Naive B cell (primary cell): ENCODE measurements at places on chromosomes 16 and 17. TPM values are rescaled to one million over a fixed set of nuclear protein-coding genes. Genes with fewer than 3 reads are reported as not detected.

Gene DNAI2
- polyA plus RNA-seq = not detected

Gene LRRC37A2
- 17.6 TPM for polyA plus RNA-seq

Gene CCDC154
- not detected for polyA plus RNA-seq

Gene PMP22
- not detected for polyA plus RNA-seq

Gene HOXB8
- polyA plus RNA-seq = not detected

- H3K27ac ChIP-seq = no peak overlapping the region
- no peak overlapping the region for H3K4me3 ChIP-seq
- no peaks in the 10 kb centered on the region for H3K27me3 ChIP-seq
- no peak for DNase-seq
These were observed 26.0 kb downstream of the TADA2A start for GRCh38 chr17:37432671-37433070.

DNA sequence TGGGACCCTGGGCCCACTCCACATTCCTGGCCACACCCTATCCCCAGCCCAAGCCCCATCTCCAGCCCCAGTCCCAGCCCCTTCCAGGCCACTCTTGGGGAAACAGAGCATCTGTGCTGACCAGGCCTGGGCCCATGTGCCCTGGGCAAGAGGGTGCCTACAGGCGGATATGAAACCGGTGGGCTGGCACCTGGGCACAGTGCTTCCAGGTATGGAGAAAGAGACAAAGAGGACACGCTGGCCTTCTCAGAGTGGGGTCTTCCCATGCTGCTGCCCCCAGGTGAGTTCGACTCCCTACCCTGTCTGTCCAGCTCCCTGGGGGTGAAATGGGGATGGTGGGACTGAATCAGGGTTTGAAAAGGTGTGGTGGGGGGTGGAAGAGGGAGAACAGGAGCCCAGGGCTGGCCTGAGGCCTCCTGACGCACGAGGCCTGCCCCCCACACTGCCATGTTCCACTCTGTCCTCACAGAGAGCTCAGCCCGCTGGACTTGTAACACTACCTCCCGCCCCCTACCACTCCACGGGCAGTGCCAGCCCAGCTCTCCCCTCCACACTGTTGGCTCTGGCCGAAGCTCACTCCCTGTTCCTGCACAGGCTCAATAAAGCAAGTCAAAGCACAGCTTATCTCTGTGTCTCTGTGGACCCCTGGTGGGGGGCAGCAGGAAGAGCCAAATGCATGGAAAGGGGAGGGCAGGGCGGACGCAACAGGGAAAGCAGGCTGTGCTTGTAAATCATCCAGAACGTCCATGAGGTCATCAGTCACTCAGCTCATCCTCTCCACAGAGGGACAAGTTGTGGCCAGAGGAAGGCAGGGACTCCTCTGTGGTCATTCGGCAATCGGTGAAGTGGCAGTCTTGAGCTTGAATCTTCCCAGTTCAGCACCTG lies 71.1 kb upstream of the TMEM97 start:
- H3K27ac ChIP-seq = no peak overlapping the region
- no peak for DNase-seq
- H3K4me3 ChIP-seq = no peak overlapping the region
- H3K4me1 ChIP-seq = peaks cover 4% of the 10 kb centered on the region

GRCh38 chr17:81291662-81292061 lies 3.4 kb downstream of the SLC38A10 start:
- H3K4me3 ChIP-seq = no peak overlapping the region
- H3K27me3 ChIP-seq = no peaks in the 10 kb centered on the region
- no peak overlapping the region for H3K27ac ChIP-seq
- peak; percentile 73 for DNase-seq

DNA sequence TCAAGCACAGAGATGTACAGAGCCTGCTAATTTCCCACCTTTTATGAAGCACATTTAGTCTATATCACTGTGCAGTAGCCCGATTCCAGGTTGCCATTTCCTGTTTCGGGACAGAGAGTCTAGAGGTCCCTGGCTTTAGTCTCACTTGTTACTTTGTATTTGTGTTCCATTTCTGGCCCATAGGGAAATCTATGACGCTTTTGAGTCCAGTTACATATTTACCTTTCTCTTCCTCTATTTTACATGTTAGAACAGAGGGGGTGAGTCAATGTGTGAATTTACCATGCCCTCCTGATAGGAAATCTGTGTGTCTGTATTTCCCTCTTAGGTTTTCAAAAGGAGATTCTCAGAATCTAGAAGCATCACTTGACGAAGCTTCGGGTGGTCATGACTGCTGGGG lies 227.1 kb upstream of the ZFHX3 start:
- no peak overlapping the region for H3K4me3 ChIP-seq
- no peak overlapping the region for H3K27ac ChIP-seq
- H3K36me3 ChIP-seq = no peaks in the 10 kb centered on the region
- peaks cover 6% of the 10 kb centered on the region for H3K27me3 ChIP-seq
- DNase-seq = no peak

DNA sequence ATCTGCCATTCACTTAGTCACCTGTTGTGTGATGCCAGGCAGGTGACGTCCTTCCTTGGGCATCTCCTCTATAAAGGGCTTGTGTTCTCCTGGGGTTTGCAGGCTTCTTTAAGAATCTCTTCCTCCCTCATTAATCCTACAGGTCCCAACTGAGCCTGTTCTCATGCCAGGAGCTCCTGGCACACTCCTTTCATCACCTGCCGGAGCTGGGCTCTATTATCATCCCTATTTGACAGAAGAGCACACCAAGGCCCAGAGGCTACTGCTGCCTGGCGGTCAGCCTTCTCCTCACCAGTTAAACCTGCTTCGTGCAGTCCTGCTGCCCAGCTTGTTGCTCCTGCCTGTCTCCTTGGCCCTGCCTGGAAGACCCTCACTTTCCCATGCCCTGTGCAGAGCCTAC lies 51.2 kb downstream of the RAI1 start:
- no peaks in the 10 kb centered on the region for H3K36me3 ChIP-seq
- H3K27ac ChIP-seq = peak overlapping the region; percentile 73
- H3K4me3 ChIP-seq = no peak overlapping the region
- no peaks in the 10 kb centered on the region for H3K27me3 ChIP-seq
- no peak for DNase-seq

GRCh38 chr17:1916963-1917715 lies 87.3 kb downstream of the RPA1 start:
- H3K27ac ChIP-seq = no peak overlapping the region
- DNase-seq = no peak
- H3K4me3 ChIP-seq = no peak overlapping the region
- no peaks in the 10 kb centered on the region for H3K36me3 ChIP-seq
- H3K4me1 ChIP-seq = peaks cover 4% of the 10 kb centered on the region

GRCh38 chr16:53457670-53458069 lies 23.4 kb downstream of the RBL2 start:
- H3K4me3 ChIP-seq = peak overlapping the region; percentile 59
- no peaks in the 10 kb centered on the region for H3K27me3 ChIP-seq
- peak; percentile 74 for DNase-seq
- H3K36me3 ChIP-seq = peaks cover 35% of the 10 kb centered on the region
- H3K27ac ChIP-seq = peak overlapping the region; percentile 6

GRCh38 chr17:67413388-67413787 lies 36.3 kb downstream of the PITPNC1 start:
- no peaks in the 10 kb centered on the region for H3K27me3 ChIP-seq
- H3K4me1 ChIP-seq = peaks cover 4% of the 10 kb centered on the region
- no peak overlapping the region for H3K4me3 ChIP-seq
- no peaks in the 10 kb centered on the region for H3K36me3 ChIP-seq

- H3K27me3 ChIP-seq = no peaks in the 10 kb centered on the region
- H3K27ac ChIP-seq = no peak overlapping the region
- H3K4me1 ChIP-seq = no peaks in the 10 kb centered on the region
- H3K36me3 ChIP-seq = peaks cover 39% of the 10 kb centered on the region
- no peak for DNase-seq
- no peak overlapping the region for H3K4me3 ChIP-seq
These were observed 77.6 kb upstream of the CACNG3 start for GRCh38 chr16:24178496-24178895.

DNA sequence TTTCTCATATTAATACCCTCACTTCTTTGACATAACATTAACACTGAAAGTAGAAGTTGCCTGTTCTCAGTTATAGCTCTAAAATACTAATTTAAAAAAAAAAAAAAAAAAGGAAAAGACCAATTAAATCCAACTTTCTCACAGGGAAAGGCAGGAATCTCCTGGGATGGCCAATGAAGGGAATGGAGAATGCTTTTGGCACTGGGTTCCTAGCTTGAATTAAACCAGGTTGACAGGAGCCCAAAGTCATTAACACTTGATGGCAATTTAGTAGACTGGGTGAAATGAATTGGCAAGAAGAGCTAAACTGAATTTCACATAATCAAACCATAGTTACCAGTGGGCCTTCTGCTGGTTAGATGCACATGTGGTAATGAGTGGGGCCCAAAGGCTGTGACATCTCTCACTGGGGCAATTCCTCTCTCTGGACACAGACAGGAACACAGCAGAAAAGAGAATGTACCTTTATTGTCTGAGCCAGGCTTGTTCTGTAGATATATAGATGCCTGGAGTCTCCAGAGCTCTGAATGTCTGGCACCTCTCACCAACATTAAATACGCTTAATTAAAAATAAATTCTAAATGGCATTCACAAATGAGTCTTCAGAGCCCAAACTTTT lies 37.6 kb downstream of the NXPH3 start:
- no peaks in the 10 kb centered on the region for H3K27me3 ChIP-seq
- DNase-seq = no peak
- peaks cover 29% of the 10 kb centered on the region for H3K36me3 ChIP-seq
- H3K27ac ChIP-seq = no peak overlapping the region
- H3K4me1 ChIP-seq = peaks cover 2% of the 10 kb centered on the region

- H3K36me3 ChIP-seq = no peaks in the 10 kb centered on the region
- H3K4me1 ChIP-seq = peaks cover 70% of the 10 kb centered on the region
- no peak overlapping the region for H3K27ac ChIP-seq
- no peaks in the 10 kb centered on the region for H3K27me3 ChIP-seq
- peak overlapping the region; percentile 80 for H3K4me3 ChIP-seq
- DNase-seq = no peak
These were observed 45.8 kb downstream of the MPRIP start for GRCh38 chr17:17088086-17088485.

GRCh38 chr16:66660422-66661209 lies 35.9 kb downstream of the CMTM4 start:
- H3K4me1 ChIP-seq = no peaks in the 10 kb centered on the region
- DNase-seq = no peak
- no peak overlapping the region for H3K27ac ChIP-seq
- no peak overlapping the region for H3K4me3 ChIP-seq

- H3K27me3 ChIP-seq = peaks cover 14% of the 10 kb centered on the region
- DNase-seq = no peak
- H3K4me1 ChIP-seq = peaks cover 6% of the 10 kb centered on the region
- H3K36me3 ChIP-seq = no peaks in the 10 kb centered on the region
- no peak overlapping the region for H3K4me3 ChIP-seq
- H3K27ac ChIP-seq = no peak overlapping the region
These were observed 79.6 kb upstream of the HS3ST2 start for GRCh38 chr16:22734368-22734767.

GRCh38 chr16:1048442-1049112 lies 24.0 kb upstream of the SSTR5 start:
- no peak for DNase-seq
- no peak overlapping the region for H3K4me3 ChIP-seq
- H3K4me1 ChIP-seq = no peaks in the 10 kb centered on the region
- no peaks in the 10 kb centered on the region for H3K27me3 ChIP-seq
- no peaks in the 10 kb centered on the region for H3K36me3 ChIP-seq

GRCh38 chr17:51572115-51572514 lies 311.8 kb downstream of the UTP18 start:
- no peak overlapping the region for H3K4me3 ChIP-seq
- H3K4me1 ChIP-seq = no peaks in the 10 kb centered on the region
- no peaks in the 10 kb centered on the region for H3K36me3 ChIP-seq
- DNase-seq = no peak

- peak overlapping the region; percentile 98 for H3K4me3 ChIP-seq
- H3K27me3 ChIP-seq = no peaks in the 10 kb centered on the region
- H3K27ac ChIP-seq = peak overlapping the region; percentile 99
- no peak for DNase-seq
These were observed 318.4 kb downstream of the SEC14L1 start for GRCh38 chr17:77459018-77459755.
